ENCODE measurements at places on chromosomes 1 and 21.

DNA sequence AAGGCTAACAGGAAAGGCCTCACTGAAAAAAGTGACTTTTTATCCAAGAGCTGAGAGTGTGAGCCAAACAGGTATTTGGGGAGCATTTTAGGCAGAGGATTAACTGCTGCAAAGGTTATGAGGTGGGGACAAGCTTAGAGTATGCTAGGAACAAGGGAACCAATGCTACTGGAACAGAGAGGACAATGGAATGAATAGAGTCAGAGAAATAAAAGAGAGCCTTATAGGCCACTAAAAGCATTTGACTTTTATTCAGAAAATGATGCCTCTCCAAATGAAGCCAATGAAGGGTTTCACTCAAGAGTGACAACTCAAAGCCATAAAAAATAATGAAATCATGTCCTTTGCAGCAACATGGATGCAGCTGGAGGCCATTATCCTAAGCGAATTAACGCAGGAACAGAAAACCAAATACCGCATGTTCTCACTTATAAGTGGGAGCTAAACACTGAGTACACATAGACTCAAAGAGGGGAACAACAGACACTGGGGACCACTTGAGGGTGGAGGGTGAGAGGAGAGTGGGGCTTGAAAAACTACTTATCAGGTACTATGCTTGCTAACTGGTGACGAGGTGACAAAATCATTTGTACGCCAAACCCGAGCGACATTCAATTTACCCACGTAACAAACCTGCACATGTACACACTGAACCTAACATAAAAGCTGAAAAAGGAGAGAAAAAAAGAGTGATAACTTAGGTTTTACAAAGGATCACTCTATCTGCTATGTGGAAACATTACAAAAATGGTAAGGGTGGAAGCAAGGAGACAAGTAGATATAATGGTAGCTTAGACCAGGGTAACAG lies 11.1 kb downstream of the PTP4A2 start:
- DNase-seq: no peak

DNA sequence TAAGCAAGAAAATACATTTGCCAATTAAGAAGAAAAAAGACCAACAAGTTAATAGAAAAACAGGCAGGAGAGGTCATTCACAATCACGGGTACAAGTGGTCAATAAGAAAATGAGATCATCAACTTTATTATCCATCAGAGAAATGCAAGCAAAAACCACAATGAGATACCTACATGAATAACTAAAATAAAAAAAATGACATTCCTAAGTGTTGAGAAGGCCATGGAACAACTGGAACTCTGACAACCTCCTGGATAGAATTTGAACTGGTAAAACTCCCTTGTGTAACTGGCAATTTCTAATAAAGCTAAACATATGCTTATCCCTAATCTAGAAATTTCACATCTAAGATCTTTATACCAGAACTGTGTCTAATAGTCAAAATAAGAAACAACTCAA lies 135.4 kb upstream of the BACE2 start:
- no peak for DNase-seq

GRCh38 chr1:1917995-1918900 lies 831 bp downstream of the TMEM52 start:
- DNase-seq: no peak

DNA sequence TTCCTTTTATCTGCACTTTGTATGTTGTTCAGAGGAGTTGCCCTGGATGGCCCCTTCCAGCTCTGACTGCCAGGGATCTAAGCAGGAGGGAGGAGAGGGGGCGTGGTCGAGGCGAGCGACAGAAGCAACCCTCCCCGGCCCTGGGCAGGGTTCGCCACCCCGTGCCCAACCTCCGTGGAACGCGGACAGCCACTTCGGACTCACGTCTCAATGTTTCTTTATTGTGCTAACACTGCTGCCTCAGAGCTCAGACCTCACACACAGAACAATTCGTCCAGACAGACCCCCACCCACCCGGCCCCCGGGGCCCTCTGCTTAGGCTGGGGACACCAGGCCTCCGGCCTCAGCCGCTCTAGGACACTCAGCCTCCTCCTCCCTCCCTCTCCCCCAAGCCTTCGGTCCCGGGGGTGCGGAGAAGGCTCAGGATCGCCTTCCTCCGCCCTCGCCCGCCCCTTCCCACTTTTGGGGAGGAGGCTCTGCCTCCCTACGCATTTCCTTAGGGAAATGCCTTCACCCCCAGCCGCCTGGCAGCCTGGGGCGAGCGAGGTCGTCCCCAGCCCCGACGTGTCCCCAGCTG lies 8.3 kb downstream of the VSIG8 start:
- no peak for DNase-seq

GRCh38 chr21:14116080-14116481 lies 94.7 kb downstream of the LIPI start:
- DNase-seq: no peak

DNA sequence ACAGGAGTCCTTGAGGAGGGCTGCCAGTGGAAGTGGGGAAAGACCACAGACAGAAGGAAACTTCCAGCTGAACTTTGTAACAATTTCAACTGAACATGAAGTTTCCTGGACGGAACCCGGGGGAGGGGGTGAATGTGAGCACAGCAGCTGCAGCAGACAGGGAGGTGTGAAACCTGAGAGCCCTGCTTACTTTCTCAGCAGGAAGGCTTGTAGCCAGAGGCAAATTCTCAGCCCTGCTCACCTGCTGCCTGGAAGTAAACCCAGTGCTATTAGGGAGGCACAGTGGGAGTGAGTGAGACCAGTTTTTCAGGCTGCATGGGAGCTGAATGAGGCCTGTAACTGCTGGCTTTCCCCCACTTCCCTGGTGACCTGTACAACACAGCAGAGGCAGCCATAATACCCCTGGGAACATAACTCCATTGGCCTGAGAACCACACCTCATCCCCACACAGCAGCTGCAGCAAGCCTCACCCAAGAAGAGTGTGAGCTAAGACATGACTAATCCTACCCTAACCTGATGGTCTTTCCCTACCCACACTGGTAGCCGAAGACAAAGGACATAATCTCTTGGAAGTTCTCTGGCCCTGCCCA lies 9.6 kb upstream of the SPRR2F start:
- no peak for DNase-seq

GRCh38 chr1:182601416-182601786 lies 2.8 kb downstream of the RGS16 start:
- DNase-seq: peak; percentile 21

- no peak for DNase-seq
Measured at GRCh38 chr1:231855926-231856325, 229.3 kb downstream of the DISC1 start.

DNA sequence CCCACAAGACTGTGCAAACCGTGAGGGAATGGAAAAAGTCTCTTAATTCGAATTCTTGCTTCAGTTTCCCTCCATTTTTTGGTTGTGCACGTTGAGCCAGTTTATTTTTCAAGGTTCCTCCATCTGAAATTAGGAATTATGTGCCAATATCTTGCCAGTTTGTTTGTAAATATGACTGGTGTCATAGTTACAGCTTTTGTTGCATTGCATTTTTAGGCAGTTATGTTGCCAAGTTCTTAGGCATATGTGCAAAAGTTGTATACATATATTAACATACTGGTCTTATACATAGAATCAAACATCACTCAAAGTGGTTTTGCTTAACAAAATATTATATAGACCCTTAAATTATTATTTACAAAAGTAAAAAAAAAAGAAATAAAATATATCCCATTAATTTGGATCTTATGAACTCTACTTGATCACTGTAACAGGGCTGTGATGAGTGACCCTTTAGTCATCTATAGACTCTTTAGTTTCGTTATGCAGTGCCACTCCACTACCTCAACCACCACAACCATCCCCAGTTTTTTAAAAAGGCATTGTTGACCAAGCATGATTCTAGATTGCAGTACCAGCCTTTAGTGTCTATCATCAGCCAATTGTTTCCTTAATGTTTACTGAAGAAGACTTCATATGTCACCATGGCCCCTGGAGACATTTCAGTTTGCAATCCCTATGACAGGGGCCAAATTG lies 20.9 kb upstream of the DYNLT5 start:
- no peak for DNase-seq

DNA sequence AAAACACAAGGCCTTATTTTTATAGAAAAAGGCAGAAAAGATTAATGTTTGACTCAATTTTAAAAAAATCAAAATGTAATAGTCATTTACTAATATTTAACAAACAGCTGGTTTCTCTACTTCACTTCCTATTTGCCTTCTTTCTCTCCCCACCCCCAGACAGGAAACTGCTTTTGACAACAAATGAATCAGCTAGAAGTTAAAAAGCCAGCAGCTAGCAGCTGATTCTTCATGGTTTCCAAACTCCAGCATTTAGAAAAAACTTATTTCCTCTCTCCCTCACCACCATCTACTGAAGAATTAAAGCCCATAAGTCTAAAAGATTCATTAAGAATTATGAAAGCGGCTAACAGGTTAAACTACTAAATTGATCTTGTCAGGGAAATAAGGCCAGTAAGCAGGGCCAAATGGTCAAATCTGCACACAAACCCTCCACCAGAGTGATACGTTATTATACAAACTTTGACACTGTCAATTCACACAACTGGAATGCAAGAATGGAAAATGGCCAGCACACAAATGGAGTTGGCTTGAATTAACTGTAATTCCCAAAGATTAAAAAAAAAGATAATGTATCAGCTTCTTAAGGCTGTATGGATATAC lies 4.0 kb downstream of the WDR26 start:
- no peak for DNase-seq

GRCh38 chr1:106249365-106249764 lies 807.1 kb upstream of the PRMT6 start:
- DNase-seq: no peak

DNA sequence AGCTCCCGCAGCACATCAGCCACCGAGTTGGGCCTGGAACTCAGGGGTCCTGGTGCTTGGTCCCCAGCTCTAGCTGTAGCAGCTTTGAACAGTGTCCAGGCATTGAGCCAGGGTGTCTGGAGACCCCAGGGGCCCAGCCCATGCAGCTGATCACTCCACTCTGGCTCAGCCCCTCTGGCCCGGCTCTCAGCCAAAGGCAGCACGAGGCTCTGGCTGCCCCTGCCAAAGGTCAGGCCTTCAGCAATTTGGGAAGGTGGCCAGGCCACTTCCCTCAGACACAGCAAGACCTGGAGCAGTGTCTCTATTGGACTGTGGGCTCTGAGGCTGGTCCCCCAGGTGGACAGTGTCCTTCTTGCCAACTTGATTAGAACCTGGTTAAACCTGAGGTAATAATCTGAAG lies 34.4 kb upstream of the RNF19B start:
- no peak for DNase-seq

DNA sequence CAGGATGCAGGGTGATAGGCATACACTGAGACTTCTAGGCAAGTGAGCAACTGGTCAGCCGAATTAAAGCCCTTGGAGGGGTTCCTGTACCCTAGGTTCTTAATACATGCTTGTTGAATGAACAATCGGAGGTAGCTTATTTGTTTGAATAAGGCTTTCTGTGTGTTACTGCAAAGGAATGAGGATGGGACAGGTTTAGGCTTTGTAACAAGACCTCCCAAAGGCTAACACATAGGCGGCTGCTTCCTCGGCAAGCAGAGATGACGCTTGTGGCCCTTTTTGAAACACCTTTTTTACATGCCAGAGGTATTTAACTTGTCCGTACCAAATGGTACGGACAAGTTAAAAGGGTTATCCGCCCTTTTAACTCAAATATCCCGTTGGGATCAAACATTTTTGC lies 511.6 kb downstream of the KIF26B start:
- DNase-seq: no peak

DNA sequence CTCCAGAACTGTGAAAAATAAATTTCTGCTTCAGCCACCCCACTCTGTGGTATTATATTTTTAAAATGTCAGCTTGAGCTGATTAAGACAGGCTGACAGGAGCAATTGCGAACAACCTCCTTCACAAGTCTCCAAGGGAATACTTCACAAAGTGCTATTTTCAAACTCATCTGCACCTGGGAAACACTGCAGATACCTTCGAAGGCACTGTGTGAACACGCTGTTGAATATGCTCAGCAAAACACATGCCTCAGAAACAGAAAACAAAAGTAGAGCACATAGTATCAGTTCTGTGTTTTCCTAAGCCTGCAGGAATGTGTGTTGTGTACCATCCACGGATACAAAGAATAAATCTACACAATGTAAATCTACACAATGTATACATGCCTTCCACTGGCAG lies 10.6 kb downstream of the TSPAN2 start:
- DNase-seq: no peak

DNA sequence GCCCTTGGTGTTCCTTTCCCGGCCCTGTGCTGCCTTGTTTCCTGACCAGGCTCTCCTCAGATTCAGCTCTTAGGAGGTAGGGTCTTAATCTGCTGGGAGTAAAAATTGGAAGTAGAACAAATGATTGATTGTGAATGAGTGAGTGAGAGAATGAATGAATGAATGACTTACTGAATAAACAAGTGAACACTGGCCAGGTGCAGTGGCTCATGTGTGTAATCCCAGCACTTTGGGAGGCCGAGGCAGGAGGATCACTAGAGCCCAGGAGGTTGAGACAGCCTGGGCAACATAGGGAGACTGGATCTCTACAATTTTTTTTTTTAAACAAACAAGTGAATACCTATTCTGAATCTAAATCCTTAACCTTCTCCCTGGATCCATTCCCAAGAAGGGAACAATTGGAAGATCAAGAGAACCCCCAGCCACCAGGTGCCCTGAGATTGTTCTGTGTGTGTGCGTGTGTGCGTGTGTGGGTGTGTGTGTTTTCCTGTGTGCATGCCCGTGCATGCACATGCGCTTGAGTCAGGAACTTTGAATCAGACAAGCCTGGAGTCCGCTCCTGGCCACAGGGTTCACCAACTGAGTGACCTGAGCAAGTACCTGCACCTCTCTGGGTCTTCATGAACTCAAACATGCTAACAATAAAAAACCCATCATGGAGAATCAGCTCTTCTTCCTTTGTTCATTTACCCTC lies 24.3 kb upstream of the CITED4 start:
- no peak for DNase-seq

GRCh38 chr1:196131691-196132090 lies 476.5 kb downstream of the KCNT2 start:
- DNase-seq: no peak

- no peak for DNase-seq
Measured at GRCh38 chr1:202890392-202890791, 1.4 kb upstream of the RABIF start.

- no peak for DNase-seq
Measured at GRCh38 chr1:1213345-1214265, at the start of gene TNFRSF4. TSS of gene TNFRSF4 (minus strand) at chr1:1214153. CDS start at chr1:1214127, 26 bp downstream.

DNA sequence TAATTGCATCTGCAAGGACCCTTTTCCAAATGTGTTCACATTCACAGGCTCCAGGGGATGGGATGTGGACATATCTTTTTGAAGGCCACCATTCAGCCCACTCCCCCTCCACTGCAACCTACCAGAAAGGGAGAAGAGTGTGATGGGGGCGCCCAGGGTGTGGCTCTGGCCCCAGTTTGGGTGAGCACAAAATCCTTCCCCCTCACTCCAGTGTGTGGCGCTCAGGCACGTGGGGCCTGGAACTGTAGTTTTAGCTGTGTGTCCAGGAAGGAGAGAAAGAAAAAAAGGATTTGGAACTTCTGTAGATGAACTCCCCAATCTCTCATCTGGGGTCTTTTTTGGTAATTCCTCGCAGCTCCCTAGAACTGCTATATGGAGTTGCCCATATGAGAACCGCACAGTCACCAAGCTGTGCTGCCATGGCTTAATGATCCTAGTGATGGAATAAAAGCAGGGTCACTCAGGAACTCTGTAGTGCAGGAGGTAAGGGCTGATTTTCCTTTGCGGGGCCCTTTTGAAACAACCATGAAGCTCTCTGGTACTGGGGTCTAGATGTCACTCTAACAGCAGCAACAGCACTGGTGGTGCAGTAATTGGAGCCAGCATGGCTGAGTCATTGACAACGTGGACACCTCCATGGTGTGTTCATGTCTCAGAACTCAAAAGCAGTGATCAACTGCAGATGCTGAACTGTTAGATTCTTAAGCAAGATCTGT lies 17.0 kb downstream of the AGT start:
- no peak for DNase-seq

GRCh38 chr1:197327776-197328364 lies 59.8 kb downstream of the CRB1 start:
- DNase-seq: no peak

GRCh38 chr1:173581383-173582079 lies 21.3 kb downstream of the SLC9C2 start:
- no peak for DNase-seq
